ENCODE measurements at places on chromosomes 12 and 14.

- DNase-seq, result no peak
These were observed 62.6 kb upstream of the IGF1 start for GRCh38 chr12:102542816-102543440.

DNA sequence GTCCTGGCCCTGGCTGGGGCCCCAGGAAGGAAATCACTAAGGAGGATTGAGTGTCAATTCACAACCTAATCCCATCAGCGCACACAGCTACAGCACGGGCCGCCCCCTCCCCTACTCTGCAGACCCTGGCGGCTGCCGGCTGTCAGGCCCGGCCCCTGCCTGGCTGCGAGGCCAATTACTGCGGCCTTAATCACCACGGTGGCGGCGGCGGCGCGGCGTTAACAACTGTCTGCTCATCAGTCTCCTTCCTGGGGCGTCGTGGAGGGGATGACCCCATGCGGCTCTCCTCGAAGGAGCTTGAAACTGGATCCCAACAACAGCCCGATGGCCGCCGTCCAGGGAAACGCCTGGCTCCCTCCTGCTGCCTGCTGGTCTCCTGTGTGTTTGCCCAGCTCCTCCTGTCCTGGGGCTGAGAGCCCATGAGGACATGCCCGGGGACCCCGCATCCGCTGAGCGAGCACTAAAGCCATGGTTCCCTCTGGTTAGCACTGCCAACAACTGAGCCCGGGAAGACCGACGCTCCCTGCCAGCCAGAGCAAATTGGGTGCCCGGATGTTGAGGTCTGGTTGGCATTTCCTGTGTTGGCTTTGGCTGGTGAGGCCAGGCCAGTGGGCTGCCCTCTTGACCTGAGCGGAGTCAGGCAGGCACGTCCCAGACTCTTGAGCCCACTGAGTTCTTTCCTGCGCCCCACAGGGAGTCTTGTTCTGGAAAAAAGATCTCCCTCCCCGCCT lies 21.8 kb upstream of the EIF2B2 start:
- no peak for DNase-seq

DNA sequence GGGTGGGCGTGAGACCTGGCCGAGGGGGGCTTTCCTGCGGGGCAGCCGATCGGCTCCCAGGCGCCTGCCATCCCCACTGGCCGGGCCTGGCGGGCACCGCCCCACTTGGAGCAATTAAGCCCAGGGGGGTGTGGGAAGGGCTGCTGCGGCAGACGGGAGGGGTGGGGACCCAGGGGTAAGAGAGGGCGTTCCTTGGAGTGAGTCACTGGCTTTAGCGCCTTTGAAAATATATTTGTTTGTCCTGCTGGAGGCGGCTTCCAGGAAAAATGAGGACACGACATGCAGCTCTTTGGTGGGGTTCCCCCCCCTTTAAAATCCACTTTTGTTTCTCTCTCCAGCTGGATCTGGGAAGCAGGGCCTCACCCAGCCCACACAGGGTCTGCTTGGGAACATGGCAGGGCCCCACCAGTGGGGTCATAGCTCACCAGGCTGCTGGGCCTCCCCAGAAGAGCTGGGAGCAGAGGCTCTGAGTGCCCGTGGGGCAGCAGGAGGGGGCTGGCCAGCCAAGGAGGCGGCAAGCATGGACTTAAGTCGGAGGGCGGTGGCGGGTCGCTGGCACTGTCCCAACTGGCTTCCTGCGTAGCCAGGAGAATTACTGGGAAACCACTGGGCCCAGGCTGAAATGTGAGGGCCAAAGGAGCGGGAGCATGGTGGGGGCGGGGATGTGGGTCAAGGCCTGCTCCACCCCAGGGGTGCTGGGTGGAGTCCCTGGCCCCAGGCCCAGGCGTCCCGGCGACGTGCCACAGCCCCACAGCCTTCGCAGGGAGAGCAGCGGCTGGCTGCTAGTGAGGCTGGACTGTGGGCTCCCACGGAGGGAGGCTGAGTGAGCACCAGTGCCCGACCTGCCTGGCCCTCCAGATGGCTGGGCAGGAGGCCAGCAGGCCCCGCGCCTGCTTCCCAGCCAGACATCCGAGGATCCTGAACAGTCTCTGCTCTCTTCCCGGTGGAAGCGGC lies 128.0 kb downstream of the RFLNA start:
- no peak for DNase-seq

DNA sequence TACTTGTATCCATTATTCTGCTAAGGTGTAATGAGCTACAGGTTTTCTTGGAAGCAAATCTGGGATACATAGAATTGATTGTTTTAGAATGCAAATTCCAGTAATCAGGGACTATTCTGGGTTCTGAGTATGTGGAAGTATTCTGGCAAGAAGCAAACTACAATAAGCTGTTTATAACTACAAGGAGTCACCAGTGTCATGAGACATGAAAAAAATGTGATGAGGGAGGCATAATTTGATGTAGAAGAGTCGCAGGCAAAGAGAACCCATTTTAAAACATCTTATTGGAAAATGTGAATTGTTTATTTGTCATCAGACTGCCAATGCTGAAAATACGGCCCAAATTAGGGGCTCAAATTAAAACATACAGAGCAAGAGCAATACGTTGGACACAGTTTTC lies 321.8 kb upstream of the E2F7 start:
- no peak for DNase-seq

- no peak for DNase-seq
These were observed 428.5 kb upstream of the FBXO33 start for GRCh38 chr14:39860596-39861228.

DNA sequence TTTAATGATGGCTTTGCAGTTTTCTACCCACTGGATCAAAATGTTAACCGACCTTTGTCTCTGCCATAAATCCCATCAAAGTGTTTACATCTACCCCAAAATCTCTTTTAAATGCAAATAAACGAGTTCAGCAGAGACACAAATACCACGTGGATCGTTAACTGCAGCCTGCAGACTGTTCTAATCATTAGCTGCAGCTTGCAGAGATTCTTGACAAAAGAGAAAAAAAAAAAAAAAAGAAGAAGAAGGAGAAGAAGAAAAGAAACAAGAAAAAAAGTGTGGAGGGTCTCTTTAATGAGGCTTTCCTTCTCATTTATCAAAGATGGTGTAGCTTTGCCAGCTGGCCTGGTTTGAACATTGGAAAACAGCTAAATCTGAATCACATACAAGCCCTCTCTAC lies 275.7 kb downstream of the NEDD1 start:
- no peak for DNase-seq
